Stimulated activated CD4-positive, alpha-beta T cell treated with anti-CD3 and anti-CD28 coated beads, Interleukin-1b, Interleukin-23, amount 100 ng/mL, for 4 hours (primary cell): ENCODE measurements at places on chromosomes 7 and 10.

DNA sequence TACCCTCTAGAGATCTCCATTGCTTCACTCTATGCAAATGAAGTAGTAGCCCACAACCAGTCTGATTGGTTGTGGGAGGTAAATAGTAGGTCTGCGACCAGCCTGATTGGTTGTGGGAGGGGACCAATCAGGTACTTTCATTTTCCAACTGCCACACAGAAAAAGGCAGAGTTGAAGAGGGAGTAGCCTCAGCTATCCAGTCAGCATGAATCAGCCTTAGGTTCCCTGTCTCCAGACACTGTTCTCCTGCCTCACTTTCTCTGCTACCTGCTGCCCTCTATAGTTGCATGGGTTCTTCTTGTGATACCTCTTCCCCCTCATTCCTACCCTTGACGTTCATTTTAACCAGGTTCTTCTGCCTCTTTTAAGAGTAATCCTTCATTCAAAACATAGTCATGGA lies 114.5 kb upstream of the LYZL1 start:
- DNase-seq, result no peak

GRCh38 chr7:155489862-155490696 lies 32.1 kb downstream of the EN2 start:
- no peak for DNase-seq

DNA sequence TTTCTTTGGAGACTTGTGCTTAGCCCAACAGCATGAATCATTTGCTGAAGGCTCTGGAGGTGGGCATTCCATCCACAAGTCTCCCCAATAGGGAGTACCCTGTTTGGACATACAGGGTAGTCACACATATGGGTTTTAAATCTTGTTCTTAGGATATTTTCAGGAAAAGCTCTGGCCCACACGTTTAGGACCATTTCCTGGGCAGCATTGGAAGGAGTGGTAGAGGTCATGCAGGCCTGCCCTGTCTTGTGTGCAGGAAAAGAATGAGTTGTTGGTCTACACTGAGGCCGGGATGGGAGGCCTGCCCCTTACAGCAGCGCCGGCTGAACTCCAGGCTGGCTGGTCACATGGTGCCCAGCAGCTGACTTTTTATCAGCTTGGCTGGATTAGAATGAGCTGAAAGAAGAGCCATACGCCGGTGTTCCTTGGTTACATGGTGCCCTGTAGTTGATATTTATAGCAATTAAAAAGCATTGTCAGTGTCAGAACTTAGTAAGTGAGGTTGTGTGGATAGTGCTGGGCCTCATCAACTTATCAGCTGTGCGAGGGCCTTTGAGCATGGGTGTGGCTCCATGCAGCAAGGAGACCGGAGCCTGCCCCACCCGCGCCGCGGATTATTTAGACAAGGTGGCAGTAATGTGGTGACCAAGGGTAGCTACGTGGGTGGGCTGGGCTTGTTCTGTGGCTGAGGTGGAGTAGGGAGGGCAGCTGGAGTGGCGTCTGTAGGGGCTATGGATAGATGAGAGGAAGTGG lies 28.6 kb downstream of the OGDH start:
- DNase-seq, result no peak

GRCh38 chr10:128297709-128298378 lies 171.6 kb upstream of the MKI67 start:
- no peak for DNase-seq

- no peak for DNase-seq
Observed at GRCh38 chr7:11379641-11380040, 406.0 kb downstream of the PHF14 start.

DNA sequence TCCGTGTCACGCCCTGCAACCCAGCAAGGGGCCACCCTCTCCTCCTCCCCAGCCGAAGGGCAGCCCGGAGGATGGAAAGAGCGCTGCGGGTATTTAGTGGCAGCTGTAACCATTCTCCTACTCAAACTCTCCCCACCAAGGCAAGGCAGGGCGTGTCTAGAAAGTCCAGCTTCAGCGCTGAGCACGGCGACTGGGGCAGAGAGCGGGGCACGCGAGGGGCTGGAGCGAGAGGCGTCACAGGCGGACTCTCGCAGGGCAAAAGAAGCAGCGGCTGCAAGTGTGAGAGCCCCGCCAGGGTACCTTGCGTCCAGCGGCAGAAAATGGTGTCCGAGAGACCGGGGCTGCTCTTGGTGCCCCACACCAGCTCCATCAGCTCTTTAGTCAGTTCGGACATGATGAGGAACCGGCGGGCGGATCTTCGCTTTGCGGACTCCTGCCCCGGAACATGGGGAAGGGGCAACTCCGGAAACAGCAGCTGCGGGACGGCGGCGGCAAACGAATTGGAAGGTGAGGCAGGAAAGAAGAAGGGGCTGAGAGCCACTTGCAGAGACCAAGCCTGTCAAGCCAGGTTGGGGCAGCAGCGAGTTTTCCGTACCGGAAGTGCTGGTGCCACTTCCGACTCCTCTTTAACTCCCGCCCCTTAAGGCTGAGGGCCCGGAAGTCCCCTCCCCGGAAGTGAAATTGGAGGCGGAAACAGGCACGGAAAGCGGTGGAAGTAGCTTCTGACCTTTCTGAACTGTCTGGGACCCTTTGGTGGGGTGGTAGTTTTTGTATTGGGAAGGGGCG lies at the start of gene MINDY3:
Gene MINDY3, minus strand, starts transcription at position 602 of the 786 bp plus-strand sequence. Its CDS starts 208 bp downstream, at position 394.
- peak; percentile 67 for DNase-seq

GRCh38 chr10:11276449-11276990 lies 258.8 kb downstream of the CELF2 start:
- no peak for DNase-seq

DNA sequence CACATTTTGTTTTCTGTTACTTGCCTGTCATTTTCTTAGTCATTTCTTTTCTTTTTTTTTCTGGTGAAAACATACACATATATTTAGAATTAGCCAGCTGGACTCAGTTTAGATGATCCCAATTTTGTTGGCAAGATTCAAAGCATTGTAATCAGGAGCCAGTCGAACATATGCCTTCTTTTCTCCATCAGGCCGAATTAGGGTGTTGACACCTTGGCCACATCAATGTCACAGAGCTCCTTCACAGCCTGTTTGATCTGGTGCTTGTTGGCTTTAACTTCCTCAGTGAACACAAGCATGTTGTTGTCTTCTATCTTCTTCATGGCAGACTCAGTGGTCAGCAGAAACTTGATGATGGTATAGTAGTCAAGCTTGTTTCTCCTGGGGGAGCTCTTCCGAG lies 32.6 kb downstream of the PHF14 start:
- DNase-seq, result no peak

DNA sequence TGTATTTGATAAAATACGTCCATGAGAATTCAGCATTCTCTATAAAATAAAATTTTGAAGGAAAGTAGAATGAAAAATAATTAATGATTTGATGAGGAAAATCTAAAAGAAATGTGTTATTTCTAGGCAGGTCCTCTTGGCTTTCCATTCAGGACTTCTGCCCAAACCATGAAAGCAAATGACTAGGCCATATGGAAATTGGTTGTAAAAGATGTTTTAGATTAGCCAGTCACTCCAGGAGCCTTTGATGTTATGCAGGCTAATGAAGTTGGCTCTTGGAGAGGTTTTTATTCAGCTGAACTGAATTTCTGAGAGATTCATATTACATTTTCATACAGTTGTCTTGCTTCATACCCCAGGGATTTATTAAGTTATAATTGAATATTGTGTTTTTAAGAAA lies 452.8 kb downstream of the SDK1 start:
- DNase-seq, result no peak

- DNase-seq, result no peak
Observed at GRCh38 chr10:690372-691161, 1.1 kb upstream of the DIP2C start.

DNA sequence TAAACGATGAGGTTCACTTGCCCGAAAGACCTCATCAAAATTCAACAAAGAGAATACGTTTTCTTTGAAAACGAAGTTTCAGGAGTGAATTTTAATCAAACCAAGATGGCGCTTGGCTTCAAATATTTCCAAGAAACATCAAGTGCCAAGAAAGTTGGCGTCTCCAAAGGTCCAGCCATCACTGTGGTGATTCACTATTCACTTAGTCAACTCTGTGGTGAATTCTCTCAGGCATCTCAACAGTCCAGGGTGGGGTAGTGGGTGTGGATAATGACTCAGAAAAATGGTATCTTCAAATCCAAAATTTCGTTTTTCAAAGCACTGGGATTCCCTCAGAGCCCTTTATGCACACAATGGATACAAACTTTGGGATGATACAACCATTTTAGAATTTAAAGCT lies 133.1 kb downstream of the SVIL start:
- DNase-seq, result no peak

GRCh38 chr10:35364808-35365207 lies 28.5 kb downstream of the CCNY start:
- DNase-seq, result no peak

DNA sequence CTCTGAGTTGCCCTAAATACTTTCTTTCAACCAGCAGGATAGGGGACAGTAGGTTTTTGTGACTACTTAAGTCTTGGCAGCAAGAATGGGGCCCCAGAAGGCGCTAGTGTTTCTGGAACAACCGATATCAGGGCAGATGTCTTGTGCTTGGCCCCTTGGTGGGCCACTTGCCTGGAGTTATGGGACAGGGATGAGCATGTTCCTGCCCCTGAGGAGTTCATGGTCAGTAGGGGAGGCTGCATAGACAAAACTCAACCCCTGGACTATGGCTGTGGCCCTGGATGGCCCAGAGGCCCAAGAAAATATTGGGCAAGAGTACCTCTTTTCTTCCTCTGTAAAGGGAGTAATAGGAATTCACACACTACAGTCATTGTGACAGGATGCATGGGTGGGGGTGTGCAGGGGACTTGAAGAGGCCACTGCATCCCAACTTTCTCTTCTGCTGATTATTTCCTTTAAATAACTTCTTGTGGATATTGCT lies 57.7 kb upstream of the IGFBP3 start:
- DNase-seq, result no peak

GRCh38 chr7:47480576-47481538 lies 101.1 kb downstream of the TNS3 start:
- no peak for DNase-seq

- DNase-seq, result no peak
Observed at GRCh38 chr10:122499012-122499411, 37.7 kb downstream of the HTRA1 start.

DNA sequence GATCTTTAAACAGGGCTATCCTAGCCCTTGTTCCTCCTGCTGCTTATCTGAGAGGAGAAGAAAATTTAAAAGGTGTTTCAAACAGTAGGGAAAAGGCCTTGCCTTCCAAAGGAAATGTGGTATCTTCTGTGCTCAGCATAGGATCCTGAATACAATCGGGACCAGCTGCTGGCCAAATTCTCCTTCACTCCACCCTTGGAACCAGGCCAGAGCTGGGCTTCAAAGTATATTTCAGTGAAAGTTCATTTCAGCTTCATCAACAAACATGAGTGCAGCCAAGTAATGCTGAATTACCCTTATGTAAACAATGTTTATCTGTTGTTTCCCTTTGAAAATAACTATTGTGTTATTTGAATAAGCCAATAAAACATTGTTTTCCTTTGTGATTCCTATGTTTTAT lies 146.5 kb upstream of the MEOX2 start:
- no peak for DNase-seq

- no peak for DNase-seq
Observed at GRCh38 chr10:7819121-7819460, 786 bp downstream of the TAF3 start.

DNA sequence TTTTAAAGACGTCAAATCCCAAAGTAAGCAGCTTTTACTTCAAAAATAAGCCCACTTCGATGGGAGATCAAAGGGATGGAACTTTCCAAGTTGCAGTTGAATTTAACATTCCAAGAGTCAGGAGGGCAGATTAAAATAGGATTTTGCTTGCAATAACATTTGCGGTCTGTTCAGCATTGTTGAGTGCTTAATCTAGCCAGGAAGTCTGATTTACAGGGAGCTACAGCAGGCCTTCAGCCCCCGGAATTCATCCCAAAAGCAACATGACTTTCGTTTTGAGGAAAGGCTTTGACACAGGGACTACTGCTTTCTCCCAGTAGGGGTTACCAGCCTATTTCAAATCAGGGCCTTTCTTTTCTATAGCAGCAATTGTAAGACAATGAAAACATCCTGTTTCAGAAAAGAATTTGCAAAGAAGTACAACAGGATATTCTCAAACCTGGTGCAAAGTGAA lies 279.6 kb upstream of the PITRM1 start:
- DNase-seq, result no peak

- no peak for DNase-seq
Observed at GRCh38 chr7:29038463-29038862, 80.3 kb upstream of the TRIL start.

DNA sequence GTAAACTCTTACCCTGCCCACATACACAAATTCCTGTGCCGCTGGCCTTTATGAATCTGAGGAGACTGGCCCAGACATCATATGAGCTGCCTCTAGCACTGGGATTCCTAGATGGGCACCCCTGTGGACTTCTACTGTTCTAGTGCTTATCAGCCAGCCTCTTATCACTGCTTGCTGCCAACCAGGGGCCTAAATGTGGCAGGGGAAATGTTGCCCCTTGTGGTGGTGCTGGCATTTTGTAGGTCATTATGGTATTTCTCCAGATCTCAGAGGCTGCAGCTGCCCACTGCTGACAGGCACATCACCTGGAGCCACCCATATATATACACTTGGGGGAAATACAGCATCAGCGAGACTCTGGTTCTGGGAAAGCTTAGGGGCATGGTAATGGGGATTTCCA lies 5.4 kb downstream of the SFR1 start:
- DNase-seq, result peak; percentile 0

DNA sequence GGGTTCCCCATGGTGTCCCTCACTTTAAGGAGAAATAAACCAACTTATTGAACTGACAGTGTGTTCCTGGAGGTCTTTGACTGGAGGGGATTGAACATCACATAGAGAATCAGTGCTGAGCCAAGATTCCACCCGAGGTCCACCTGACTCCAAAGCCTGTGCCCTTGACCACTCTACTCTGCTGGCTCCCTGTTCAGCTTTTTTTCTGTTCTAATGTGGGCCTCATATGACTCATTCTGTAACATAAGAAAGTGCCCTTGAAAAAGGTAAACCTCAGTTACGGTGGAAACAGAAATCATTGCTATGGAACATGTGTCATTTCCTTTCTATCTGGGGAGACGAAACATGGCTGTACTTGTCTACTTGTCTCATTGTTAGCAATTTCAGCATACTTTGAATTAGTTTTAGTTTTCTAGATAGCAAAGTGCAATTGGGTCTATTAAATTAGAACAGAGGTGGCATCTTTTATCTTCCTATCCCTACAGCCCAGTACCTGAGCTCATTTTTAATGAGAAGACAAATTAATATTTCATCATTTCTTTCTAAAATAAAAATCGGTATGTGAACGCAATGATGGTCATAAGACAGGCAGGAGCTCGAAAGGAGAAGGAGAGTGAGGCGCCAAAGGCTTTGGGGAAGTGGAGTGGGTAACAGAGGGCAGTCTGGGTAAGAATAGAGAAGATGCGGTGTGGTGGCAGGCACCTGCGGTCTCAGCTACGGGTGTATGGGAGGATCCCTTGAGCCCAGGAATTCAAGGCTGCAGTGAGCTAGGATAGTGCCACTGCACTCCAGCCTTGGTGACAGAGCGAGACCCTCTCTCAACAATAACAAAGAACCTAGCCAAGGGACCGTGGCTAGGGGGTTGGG lies 1.5 kb downstream of the GSDME start:
- no peak for DNase-seq

- DNase-seq, result no peak
Observed at GRCh38 chr7:150325110-150325611, 1.8 kb upstream of the ACTR3C start.

GRCh38 chr10:123134343-123134914 lies 1.3 kb upstream of the HMX3 start:
- no peak for DNase-seq
